ENCODE measurements at places on chromosomes 2 and 18.

- DNase-seq: no peak
Measured at GRCh38 chr2:191436368-191437055, 191.3 kb downstream of the MYO1B start.

DNA sequence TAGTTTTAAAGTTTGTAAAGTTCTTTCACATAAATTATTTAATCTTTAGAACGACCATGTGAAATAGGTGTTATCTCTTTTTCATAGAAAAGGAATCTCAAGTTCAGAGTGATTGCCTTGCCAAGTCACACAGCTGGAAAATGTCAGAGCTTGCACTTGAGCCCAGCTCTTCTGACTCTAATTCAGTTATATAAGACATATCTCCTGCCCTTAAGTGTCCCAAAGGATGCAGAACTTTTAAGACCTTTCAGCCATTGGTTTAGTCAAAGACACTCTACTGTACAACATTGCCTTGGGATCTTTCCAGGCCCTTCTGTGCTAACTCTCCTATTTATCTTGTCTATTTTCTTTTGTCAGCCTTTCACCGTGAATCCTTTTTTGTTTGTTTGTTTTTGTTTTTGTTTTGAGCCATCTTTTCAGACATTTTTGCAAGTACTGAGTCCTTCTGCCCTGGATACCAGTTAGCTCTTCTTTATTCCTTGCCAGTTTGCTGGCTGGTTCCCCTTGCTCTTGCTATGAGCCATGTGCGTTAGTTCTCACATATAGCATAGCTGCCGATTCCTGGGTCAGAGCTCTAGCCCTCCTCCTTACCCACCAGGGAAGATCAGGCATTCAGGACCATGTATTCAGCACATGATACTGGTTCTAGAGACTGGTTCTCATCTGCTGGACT, 160.0 kb upstream of the MYO3B start:
- no peak for DNase-seq

GRCh38 chr2:30239308-30239985, 8.1 kb downstream of the LBH start:
- DNase-seq: no peak

DNA sequence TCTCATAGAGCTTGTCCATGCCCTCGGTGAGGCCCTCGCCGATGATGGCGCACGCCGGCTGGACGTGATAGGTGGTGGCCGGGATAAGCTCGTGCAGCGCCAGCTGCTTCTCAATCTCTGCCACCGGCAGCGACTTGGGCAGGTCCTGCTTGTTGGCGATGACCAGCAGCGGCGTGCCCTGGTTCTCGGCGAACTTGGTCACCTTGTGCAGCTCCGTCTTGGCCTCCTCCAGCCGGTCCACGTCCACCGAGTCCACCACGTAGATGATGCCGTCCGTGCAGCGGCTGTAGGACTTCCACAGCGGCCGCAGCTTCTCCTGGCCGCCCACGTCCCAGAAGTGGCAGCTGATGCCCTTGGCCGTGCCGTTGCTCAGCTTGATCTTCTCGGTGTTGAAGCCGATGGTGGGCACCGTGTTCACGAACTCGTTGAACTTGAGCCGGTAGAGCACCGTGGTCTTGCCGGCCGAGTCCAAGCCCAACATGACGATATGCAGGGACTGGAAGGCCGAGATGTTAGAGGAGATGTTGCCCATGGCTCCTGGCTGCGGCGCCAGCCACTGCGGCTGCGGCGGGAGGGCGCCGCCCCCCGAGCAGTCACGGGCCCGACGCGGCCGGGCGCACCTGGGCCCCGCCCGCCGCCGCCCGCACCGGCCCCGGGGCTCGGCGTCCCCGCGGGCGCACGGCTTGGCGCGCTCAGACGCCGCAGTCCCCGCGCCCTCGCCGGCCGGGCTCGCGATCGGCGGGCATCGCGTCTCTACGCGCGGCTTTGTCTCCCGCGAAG, 636 bp downstream of the ARL4C start:
- DNase-seq: no peak

DNA sequence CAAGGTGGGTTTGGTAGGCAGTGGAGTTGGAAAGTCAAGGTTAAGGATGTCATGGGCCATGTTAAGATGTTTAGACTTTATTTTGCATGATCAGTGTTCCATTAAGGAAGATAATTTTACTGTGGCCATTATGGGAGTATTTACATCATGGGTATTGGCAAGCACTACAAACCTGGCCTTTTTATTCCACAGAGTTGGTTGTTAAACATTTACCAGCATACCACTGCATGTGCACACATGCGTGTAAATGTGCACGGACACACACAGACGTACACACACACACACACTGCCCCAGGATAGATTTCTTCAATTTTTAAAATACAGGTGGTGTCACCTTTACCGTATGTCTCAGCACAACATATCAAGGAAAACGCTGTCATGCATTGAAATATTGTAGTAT, 51.4 kb upstream of the ITGA6 start:
- no peak for DNase-seq

DNA sequence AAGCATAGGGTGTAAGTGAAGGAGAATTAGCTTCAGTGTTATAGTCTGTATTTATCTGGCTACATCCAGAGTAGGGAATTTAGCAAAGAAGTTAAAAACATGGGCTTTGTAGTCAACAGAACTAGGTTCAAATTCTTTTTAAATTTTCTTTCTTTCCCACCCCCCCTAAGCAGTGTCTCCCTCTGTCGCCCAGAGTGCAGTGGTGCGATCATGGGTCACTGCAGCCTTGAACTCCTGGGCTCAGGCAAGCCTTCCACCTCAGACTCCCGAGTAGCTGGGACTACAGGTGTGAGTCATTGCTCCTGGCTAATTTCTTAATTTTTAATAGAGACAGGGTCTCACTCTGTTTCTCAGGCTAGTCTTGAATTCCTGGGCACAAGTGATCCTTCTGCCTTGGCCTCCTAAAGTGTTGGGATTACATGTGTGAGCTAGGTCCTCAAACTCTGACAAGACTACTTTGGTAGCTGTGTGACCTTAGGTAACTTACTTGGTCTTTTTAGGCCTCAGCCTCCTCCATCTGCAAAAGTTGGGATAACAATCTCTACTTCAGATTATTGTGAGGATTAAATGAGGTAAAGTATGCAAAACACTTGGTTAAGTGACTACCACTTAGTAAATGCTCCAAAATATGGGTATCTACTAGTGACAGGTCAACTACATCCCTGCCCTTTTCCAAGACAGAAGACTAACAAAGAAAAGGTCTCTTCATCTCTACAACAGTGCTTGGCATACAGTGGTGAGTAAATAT, 17.8 kb downstream of the DOK1 start:
- DNase-seq: no peak

- no peak for DNase-seq
Measured at GRCh38 chr2:15725101-15725781, 133.6 kb downstream of the DDX1 start.

- DNase-seq: no peak
Measured at GRCh38 chr2:160418853-160419252, 74.8 kb downstream of the RBMS1 start.

- DNase-seq: no peak
Measured at GRCh38 chr2:10532638-10533101, 84.5 kb upstream of the ODC1 start.

GRCh38 chr2:870426-870825, 80.2 kb upstream of the SNTG2 start:
- DNase-seq: no peak

All from stimulated activated CD8-positive, alpha-beta memory T cell treated with anti-CD3 and anti-CD28 coated beads, Interleukin-15, amount 100 ng/mL, for 4 hours (primary cell).